Thoracic aorta (tissue), 2 donors: ENCODE measurements at places on chromosomes 2 and 18. TPM values are rescaled to one million over a fixed set of nuclear protein-coding genes. Genes with fewer than 3 reads are reported as not detected.

DNA sequence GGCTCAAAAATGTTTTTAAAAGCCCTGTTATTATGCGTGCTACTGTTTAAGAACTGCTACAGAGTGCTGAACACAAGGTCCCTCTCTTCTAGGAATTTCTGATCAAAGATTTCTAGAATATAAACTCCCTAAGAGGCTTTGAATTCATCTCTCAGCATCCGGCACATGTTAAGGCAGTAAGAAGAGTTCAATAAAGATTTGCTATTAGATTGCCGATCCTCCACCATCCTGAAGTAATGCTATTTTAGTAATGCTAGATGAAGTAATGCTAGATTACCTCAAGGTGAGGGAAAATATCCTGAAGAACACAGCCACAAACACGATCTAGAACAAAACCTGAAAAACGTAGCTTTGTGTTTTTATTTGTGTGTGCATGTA is 949 bp upstream of the MYL12B start:
- no peak for DNase-seq
- H3K27ac ChIP-seq = peak overlapping the region; percentile 98
- H3K27me3 ChIP-seq = no peaks in the 10 kb centered on the region
- peak overlapping the region; percentile 76 for H3K4me3 ChIP-seq
- H3K4me1 ChIP-seq = peaks cover 38% of the 10 kb centered on the region
- peaks cover 19% of the 10 kb centered on the region for H3K36me3 ChIP-seq

- peak overlapping the region; percentile 81 for H3K4me3 ChIP-seq
- H3K36me3 ChIP-seq = no peaks in the 10 kb centered on the region
- H3K27me3 ChIP-seq = no peaks in the 10 kb centered on the region
- DNase-seq = peak; percentile 17
- H3K27ac ChIP-seq = peak overlapping the region; percentile 86
- peaks cover 27% of the 10 kb centered on the region for H3K4me1 ChIP-seq
Observed at GRCh38 chr2:14635391-14635871, 2.9 kb downstream of the LRATD1 start.

FASTKD2 gene
- total RNA-seq = 21.9 TPM

ABCG5 gene
- total RNA-seq = not detected

DNA sequence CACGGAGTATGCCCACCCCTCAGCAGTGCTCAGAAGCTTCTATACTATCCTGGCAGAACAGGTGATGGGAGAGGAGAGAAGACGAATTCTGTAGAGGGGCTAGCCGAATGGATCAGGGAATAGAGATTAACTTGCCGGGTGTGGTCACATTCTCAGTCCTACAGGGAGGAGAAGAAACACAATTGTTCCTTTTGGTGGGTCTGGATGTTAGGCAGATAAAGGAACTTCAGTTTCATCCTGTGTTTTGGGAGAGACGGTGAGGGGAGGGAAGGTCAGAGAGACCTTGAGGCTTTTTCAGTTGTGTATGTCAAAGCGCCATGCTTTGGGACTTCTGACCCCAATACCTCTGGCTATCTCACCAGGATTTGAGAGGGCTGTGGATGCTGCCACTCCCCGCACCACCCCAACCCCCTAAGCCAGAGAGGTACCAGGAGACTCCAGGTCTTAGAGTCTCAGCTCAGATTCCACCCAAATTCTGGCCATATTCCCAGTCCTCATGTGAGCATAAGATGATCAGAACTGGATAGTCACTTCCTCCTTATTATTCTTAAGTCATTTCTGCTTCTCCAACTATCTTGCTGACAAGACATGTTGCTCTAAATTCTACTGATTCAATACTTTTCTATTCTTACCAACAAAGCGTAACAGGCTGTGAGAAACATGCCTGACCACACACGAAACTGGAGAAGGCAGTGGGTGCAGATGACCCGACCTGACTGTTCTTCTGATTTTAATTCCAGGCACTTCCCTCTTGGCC is 2.3 kb upstream of the TMEM37 start:
- H3K4me1 ChIP-seq = peaks cover 25% of the 10 kb centered on the region
- no peak for DNase-seq
- H3K27ac ChIP-seq = no peak overlapping the region
- no peaks in the 10 kb centered on the region for H3K27me3 ChIP-seq

TXNL4A gene
- total RNA-seq = 31.5 TPM

CNTNAP5 gene
- not detected for total RNA-seq

DNA sequence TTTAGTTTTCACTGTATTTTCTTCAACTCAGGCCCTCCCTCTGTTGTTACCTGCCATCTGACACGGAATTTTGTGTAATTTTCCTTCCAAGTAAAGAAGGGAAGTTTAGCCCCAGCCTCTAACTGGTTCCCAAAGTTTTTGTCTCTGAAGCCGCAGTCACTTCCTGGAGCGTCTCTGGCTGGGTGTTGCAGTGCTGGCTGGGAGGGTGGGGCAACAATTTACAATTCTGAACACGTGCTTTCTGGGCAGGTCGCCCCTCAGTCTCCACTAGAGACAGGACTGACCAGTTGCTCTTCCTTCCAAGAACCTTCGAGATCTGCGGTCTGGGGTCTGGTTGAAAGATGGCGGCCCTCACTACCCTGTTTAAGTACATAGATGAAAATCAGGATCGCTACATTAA is 3.5 kb downstream of the CNDP2 start:
- H3K27me3 ChIP-seq = no peaks in the 10 kb centered on the region
- peaks cover 9% of the 10 kb centered on the region for H3K4me1 ChIP-seq
- peak overlapping the region; percentile 45 for H3K4me3 ChIP-seq
- no peak for DNase-seq
- H3K27ac ChIP-seq = no peak overlapping the region

CYS1 gene
- total RNA-seq = 13.5 TPM

CHRND gene
- total RNA-seq = not detected

DNA sequence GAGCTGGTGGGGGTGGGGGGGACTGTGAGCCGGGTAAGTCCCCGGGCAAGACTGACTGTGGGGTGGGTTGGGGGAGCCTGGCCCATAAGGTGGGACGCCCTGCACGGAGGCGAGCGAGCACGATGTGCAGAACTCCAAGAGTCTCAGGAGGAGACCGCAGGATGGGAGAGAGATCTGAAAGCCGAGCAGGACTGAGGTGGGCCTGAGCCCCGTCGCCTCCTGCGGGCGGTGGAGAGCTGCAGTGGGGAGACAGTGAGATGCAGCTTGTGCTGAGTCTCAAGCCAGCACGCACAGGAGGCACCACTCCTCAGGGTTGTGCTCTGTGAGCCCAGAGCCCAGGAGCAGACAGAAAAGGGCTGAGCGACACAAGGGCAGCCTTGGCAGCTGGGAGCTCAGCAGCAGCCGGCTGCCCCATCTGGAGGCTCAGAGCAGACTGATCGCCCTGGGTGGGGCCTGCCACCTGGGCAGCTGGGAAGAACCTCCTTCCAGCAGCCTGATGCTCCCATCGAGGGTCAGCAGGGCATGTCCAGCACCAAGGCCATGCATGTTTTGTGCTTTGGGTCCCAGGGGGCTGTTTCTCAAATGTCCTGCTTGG is 15.9 kb downstream of the ARHGEF4 start:
- no peaks in the 10 kb centered on the region for H3K27me3 ChIP-seq
- no peaks in the 10 kb centered on the region for H3K36me3 ChIP-seq
- no peak overlapping the region for H3K4me3 ChIP-seq
- no peak overlapping the region for H3K27ac ChIP-seq
- no peaks in the 10 kb centered on the region for H3K4me1 ChIP-seq
- DNase-seq = no peak

TTC21B gene
- total RNA-seq = 23.7 TPM

DNA sequence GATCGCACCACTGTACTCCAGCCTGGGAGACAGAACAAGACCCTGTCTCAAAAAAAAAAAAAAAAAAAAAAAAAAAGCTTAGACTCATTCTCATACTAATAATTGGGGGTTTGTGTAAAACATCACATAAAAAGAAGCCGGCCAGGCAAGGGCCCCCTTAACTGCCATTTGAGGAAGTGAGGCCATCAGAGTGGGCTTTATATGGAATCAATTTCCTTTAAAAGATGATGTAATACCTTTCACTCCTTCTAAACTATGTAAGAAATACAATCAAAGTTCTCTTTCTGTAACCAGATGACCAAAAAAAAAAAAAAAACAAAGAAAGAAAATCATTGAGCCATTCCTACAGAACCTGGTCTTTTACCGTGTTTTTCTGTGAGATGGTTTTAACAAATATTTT is 13.1 kb upstream of the GPR55 start:
- no peak overlapping the region for H3K4me3 ChIP-seq
- H3K27me3 ChIP-seq = no peaks in the 10 kb centered on the region
- H3K36me3 ChIP-seq = no peaks in the 10 kb centered on the region
- no peak overlapping the region for H3K27ac ChIP-seq
- no peak for DNase-seq

TGFBRAP1 gene
- total RNA-seq = 26.0 TPM

DNA sequence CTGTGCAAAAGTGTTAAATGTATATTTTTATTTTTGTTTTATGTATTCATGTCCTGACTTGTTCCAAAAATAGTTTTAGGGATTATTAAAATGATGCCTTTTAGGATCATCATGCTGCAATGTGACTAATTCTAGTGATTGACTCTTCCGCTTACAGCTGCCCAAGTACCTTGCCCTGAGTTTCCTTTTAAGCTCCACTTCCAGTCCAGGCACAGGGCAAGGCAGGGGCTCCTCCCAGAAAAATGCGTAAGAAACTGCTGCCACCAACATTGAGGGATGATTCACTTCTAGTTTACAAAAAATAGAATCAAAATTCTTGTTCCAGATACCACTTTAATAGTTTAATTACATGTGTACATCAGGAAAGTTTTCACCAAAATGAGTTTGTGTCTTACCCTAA is 116.4 kb downstream of the IRS1 start:
- H3K27me3 ChIP-seq = no peaks in the 10 kb centered on the region
- H3K4me1 ChIP-seq = no peaks in the 10 kb centered on the region
- no peak for DNase-seq
- H3K27ac ChIP-seq = no peak overlapping the region

DNA sequence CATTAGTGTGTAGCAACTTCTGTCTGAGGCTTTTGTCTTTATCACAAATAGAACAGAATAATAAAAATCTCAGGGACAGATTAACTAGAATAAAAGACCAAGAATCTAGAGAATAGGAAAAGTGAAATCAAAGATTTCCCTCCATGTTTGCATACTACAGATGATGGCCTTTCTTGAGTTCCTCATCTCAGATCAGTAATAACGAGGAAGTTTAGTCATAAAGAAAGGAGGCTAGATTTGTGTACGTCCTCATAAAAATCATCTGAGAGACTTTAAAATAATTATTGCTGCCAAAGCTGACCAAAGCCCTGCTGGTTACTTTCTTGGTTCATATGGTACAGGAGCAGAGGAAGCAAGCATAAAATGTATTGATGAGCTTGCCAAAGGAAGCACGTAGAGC is 117.3 kb downstream of the MIB1 start:
- H3K27ac ChIP-seq = no peak overlapping the region
- H3K36me3 ChIP-seq = peaks cover 21% of the 10 kb centered on the region
- H3K4me1 ChIP-seq = no peaks in the 10 kb centered on the region
- H3K4me3 ChIP-seq = no peak overlapping the region

DNA sequence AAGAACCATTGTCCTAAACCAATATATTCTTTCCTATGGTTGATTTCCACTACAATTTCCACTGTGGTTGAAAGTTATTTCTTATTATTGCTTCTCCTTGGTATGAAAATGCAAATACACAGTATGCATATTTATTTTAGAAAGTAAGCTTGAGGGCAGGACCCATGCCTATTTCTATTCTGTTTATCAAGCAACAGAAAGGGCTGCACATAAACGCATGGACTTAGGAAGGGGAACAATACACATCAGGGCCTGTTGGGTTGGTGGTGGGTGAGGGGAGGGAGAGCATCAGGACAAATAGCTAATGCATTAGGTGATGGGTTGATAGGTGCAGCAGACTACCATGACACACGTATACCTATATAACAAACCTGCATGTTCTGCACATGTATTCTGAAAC is 20.7 kb downstream of the SLC4A3 start:
- peaks cover 8% of the 10 kb centered on the region for H3K4me1 ChIP-seq
- no peak overlapping the region for H3K27ac ChIP-seq
- no peak overlapping the region for H3K4me3 ChIP-seq

CABLES1 gene
- total RNA-seq = 28.7 TPM

CNDP1 gene
- total RNA-seq = not detected

- peaks cover 7% of the 10 kb centered on the region for H3K4me1 ChIP-seq
- H3K4me3 ChIP-seq = no peak overlapping the region
- DNase-seq = no peak
- H3K27ac ChIP-seq = no peak overlapping the region
- no peaks in the 10 kb centered on the region for H3K27me3 ChIP-seq
- H3K36me3 ChIP-seq = peaks cover 20% of the 10 kb centered on the region
Observed at GRCh38 chr2:42335514-42336104, 25.4 kb downstream of the COX7A2L start.
